ENCODE measurements at places on chromosomes 13 and 19.

DNA sequence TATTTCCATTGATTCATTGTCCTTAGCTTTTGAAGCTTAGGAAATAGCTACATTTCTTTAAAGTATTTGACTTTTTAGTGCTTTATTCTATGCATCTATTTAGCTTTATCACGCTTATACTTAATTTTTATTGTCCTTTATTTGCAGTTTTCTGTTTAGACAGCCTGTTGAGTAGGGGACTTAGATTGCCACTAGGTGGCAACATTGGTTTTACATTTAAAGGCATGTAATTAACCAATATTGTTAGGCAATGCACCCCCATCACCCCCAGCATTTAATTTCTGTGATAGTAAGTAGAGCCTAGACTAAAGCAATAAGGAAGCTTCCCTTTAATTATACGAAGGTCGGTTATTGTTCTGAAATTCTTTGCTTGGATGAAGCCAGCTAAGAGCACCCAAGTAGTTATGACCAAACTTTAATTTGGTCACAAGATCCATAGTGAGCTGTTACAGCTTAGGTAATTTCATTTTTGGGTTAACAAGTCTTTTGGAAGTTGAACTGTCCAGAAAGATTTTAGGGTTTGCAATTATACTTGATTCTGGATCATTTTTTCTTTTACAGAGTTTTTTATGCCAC lies 36.5 kb downstream of the B3GLCT start:
- DNase-seq: peak; percentile 26

DNA sequence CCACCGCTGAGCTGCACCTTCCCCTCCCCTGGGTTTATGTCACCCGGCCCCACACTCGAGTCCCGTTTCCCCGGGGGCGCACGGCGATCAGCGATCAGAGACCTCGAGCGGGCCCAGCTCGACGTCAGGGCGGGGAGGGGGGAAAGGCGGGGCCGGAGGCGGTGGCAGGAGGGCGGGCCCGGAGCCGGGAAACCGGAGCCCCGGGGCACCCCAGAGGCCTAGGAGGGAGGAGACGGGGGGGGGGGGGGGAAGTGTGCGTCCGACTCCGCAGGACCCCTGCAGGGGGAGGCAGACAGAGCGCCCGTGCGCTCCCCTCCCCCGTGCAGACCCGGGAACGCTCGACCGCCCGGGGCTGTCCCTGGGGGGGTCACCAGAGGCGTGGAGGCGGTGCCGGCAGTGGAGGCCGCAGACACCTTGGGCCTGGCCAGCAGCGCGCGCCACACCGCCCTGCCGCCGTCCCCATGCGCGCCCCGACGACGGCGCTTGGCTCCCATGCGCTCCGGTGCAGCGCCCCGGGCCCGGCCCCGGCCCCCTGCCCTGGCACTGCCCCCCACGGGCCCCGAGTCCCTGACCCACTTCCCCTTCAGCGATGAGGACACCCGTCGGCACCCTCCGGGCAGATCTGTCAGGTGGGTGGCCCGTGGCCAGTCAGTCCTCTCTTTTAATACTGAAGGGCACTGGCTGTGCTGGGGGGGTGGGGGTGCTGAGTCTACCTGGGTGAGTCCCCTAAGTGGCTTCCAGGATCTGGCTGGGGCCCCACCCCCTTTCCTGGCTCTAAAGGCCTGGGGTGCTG lies 11.8 kb downstream of the PDE4A start:
- DNase-seq: no peak

GRCh38 chr13:35489050-35489449 lies 12.6 kb upstream of the MAB21L1 start:
- DNase-seq: no peak

DNA sequence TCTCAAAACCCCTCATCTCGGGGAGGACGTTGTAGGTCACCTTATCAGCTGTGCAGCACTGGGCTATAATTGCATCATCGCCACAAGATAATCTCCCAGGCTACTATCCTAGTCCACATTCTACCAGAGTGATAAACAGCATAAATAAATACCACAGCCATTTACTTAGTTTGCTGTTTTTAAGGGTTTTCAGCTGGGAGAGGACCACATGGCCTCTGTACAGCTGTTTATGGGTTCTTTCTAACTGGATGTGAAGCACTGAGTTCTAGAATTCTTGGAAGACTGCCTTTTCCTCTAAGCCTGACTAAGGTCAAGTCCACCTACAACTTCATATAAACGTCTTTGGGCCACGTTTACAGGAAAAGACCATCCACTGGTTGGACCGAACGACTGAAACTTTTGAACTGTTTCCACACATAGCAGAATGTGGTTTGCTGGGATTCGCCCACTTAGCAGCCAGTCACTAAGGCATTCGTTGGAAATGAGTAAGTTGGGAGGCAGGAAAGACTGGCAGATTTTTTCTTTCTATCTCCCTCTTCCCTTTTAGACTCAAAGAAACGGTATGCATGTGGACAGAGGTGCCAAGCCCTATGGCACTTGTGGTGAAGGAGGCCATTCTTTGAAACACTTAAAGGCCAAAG lies 752.5 kb upstream of the SGCG start:
- no peak for DNase-seq

- DNase-seq: no peak
Observed at GRCh38 chr13:41706152-41706551, 248.8 kb downstream of the RGCC start.

DNA sequence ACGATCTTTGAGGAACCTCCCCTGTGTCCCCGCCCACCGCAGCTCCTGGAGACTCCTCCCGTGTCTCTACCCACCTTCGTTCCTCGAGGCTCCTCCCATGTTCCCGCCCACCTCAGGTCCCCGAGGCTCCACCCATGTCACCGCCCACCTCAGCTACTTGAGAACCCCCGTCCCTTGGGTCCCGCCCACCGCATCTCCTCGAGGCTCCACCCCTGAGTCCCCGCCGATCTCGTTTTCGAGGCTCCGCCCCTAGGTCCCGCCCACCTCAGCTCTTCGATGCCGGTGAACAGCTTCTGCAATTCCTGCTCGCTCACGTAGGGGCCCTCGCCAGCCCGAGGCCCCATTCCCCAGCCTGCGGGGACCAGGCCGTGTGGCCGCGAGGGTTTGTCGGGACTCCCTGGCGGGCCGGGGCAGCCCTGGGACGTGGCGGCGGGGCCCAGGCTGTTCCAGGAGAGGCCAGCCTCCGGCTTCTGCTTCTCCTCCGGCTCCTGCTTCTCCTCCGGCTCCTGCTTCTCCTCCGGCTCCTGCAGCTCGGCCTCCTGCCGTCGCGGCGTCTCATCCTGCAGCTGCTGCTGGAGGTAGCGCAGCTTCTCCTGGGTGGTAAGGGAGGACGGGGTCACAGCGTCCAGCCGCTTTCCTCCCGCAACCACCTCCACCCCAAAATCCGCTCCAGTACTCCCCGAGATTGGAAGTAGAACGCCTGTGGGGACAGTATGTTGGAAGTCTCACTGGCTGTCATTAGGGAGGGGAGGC lies 16.7 kb downstream of the TSKS start:
- DNase-seq: peak; percentile 57

DNA sequence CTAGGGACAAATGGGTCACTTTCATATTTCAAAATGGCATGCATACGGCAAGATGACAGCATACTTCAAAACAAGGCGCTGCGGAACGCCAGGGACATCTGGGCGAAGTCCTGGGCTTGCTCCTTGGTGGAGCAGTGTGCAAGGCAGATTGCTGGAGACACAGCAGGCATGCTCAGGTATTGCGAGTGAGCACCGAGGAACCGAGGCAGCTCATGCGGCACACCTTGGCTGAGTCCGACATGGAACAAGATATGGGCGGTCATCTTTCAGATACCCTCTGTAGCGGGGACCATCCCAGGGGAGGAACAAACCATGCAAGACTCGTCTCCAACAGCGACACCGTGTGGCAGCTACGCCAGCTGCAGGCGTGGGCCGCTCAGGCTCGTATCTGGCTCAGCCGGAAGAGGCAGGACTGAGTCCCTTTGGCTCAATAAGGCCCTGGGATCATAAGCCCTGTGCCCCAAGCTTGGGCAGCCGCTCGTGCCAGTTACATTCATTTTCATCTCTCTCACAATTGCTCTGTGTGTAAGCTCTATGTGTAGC lies 112.4 kb downstream of the NUFIP1 start:
- DNase-seq: no peak

GRCh38 chr19:32566246-32566830 lies 14.7 kb upstream of the PDCD5 start:
- no peak for DNase-seq

- no peak for DNase-seq
Observed at GRCh38 chr13:48142436-48142835, 47.5 kb upstream of the MED4 start.

GRCh38 chr19:5225486-5226345 lies 114.9 kb downstream of the PTPRS start:
- DNase-seq: peak; percentile 18

Data from cerebellar cortex (tissue), 1 donor.